ENCODE measurements at places on chromosomes 3 and 15.

GRCh38 chr3:31762097-31762764 lies 218.8 kb downstream of the OSBPL10 start:
- no peak for DNase-seq

DNA sequence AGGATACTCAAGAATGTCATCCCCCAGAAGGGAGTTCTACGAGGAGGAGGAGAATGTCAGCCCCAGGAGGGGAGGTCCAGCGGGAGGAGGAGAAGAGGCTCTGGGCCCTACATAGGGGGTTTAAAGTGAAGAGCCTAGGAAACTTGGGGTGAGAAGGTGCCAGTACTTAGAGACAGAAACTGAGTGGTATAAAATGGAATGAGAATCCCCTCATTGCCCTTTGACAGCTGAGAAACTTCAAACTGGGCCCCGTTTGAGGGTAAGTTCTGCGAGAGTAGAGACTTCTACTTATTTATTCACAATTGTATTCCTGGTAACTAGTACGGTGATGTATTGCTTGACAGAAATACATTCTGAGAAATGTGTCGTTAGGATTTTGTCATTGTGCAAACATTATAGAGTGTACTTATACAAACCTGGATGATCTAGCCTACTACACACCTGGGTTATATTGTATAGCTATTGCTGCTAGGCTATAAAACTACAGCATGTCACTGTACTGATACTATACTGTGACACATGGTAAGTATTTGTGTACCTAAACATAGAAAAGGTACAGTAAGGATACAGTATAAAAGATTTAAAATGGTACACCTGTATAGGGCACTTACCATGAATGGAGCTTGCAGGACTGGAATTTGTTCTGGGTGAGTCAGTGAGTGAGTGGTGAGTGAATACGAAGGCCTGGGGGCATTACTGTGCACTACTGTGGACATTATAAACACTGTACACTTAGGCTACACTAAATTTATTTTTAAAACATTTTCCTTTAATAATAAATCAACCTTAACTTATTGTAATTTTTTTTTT lies 62.0 kb downstream of the TSC22D2 start:
- no peak for DNase-seq

DNA sequence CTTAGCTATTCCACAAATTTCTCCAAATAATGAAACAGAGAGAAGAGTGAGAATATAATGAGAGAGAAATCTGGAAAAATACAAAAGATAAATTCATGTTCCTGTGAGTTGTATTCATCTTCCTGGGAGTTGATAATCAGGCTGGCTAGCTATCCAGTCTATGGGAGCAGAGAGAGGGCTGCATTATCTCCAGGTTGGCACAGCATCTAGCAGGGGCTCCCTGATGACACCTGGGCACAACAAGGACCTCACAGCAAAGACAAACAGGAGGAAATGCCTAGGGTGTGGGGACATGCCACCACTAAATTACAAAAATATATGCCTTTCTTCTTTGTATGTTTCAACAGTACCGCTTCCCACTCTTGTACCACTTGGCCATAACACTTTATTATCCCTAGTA lies 1.9 kb downstream of the EHD4 start:
- no peak for DNase-seq

GRCh38 chr15:45458746-45459403 lies 63.7 kb downstream of the SLC30A4 start:
- DNase-seq = peak; percentile 71

GRCh38 chr3:155737844-155738460 lies 6.9 kb downstream of the PLCH1 start:
- DNase-seq = no peak
